D341Med (cell line): ENCODE measurements at places on chromosomes 12 and 14.

- DNase-seq, result no peak
Observed at GRCh38 chr14:22185191-22185590, 403.8 kb downstream of the DAD1 start.

DNA sequence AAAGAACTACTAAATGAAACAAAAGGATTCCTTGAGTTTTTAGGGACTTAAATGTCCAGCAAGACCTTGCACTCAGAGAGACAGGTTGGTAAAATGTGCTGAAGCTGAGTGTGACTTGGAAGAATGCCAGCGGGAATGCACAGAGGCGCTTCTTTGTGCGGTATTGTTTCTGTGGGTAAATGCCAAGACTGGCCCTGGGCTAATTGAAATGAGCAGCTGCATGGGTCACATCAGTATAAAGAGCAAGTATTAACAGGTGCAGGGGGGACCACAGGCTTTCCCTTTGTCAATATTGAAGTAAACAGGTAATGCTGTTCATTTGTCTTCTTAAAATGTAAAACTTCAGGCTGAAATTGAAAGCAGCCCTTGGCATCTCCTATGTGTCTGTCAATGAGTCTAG is 74.3 kb downstream of the LMO3 start:
- DNase-seq, result no peak

- no peak for DNase-seq
Observed at GRCh38 chr14:66483322-66483721, 2.8 kb upstream of the CCDC196 start.

DNA sequence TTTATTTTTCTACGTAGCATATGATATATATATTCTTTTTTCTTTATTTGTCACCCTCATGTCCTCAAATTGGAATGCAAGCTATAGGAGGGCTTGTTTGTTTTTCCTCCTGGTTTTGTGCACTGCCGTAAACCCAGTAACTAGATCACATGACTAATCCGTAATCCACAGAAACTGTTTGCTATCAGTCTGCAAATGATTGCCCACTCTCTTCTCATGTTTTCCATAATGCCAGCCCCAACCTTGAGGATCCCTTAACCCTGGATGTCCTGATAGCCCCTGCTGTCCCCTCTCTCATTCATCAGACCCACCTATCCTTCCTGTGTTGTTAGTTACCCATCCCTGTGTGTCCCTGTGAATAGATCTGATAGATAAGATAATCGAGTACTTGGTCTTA is 94.0 kb downstream of the TSPAN9 start:
- DNase-seq, result no peak

- DNase-seq, result no peak
Observed at GRCh38 chr12:90677552-90677951, 277.4 kb downstream of the CCER1 start.

GRCh38 chr12:32569259-32569658 is 109.8 kb upstream of the DNM1L start:
- no peak for DNase-seq

GRCh38 chr12:120041386-120042231 is 52.6 kb downstream of the BICDL1 start:
- no peak for DNase-seq
